ENCODE measurements at places on chromosomes 6 and 20. TPM values are rescaled to one million over a fixed set of nuclear protein-coding genes. Genes with fewer than 3 reads are reported as not detected.

The C6orf132 gene
- total RNA-seq, result not detected

The WFDC10A gene
- total RNA-seq, result not detected

The MAVS gene
- 19.3 TPM for total RNA-seq

The SIM1 gene
- total RNA-seq, result not detected
